ENCODE measurements at places on chromosomes 16 and 17. TPM values are rescaled to one million over a fixed set of nuclear protein-coding genes. Genes with fewer than 3 reads are reported as not detected.

The SNX20 gene
- 5.0 TPM for total RNA-seq

The PRR11 gene
- total RNA-seq: 0.42 TPM

The DOK4 gene
- 22.4 TPM for total RNA-seq

The MARVELD3 gene
- not detected for total RNA-seq

The PRDM7 gene
- total RNA-seq: not detected

The CCL8 gene
- not detected for total RNA-seq

The CYGB gene
- 20.4 TPM for total RNA-seq

The TMEM114 gene
- not detected for total RNA-seq

DNA sequence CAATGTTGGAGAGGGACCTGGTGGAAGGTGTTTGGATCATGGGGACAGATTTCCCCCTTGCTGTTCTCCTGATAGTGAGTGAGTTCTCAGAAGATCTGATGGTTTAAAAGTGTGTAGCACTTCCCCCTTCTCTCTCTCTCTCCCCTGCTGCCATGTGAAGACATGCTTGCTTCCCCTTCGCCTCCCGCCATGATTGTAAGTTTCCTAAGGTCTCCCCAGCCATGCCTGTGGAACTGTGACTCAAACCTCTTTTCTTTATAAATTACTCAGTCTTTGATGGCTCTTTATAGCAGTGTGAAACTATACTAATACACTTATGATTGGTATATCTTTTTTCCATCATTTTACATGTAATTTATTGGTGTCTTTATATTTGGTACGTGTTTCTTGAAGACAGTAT is 13.4 kb downstream of the ADGRG5 start:
- no peak overlapping the region for H3K27ac ChIP-seq
- no peaks in the 10 kb centered on the region for H3K27me3 ChIP-seq
- no peak overlapping the region for H3K4me3 ChIP-seq
- no peaks in the 10 kb centered on the region for H3K4me1 ChIP-seq
- no peaks in the 10 kb centered on the region for H3K36me3 ChIP-seq

GRCh38 chr17:61455324-61456060 is 3.3 kb downstream of the TBX4 start:
- H3K4me3 ChIP-seq: no peak overlapping the region
- H3K36me3 ChIP-seq: no peaks in the 10 kb centered on the region
- no peaks in the 10 kb centered on the region for H3K27me3 ChIP-seq
- no peak for DNase-seq

DNA sequence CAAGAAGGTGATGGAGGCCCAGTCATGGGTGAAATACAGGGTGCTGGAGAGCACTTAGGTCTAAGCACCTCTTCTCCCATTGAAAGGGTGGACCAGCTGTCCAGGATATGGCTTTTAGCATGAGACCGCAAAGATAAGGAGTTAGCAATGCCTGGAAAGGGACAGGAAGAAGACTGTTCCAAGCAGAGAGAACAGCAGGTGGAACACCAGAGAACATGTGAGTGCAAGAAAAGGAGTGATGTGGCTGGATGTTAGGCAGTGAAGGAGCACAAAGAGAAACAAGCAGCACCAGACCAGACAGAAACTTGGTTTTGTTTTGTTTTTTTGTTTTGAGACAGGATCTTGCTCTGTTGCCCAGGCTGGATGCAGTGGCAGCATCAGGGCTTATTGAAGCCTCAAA is 45.4 kb upstream of the CCL1 start:
- H3K27me3 ChIP-seq: no peaks in the 10 kb centered on the region
- H3K4me1 ChIP-seq: no peaks in the 10 kb centered on the region
- no peak overlapping the region for H3K27ac ChIP-seq
- H3K36me3 ChIP-seq: no peaks in the 10 kb centered on the region
- DNase-seq: no peak

DNA sequence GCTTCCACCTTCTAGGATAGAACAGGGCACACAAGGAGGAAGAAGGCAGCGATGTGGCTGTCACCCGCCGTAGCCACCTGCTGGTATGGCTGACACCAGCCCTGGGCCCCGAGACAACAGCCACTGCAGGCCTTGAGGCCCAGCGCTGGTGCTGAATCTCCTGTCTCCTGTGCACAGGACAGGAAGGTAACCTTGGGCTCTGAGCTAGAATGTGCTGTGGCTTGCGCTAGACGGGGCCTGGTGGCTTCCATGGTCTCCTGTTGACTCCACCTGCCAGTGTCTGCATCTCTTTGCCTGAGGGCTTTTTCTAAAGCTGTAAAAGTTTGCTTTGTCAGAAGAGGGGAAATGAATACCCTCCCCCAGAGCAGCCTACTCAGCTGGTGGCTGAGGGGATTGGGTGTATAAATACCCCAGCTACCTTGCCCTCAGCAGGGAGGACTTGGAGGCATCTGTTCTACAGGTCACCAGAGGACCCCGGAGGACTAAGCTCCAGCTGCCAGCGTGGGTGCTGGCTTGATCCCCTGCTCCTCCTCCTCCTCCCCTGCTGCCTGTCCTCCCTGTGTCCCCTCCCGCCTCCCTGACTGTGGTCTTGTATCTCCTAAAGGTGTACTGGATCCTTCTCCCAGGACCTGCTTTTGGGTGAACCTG is 76.1 kb upstream of the SDK2 start:
- peaks cover 11% of the 10 kb centered on the region for H3K4me1 ChIP-seq
- H3K4me3 ChIP-seq: no peak overlapping the region
- H3K27me3 ChIP-seq: no peaks in the 10 kb centered on the region
- no peak overlapping the region for H3K27ac ChIP-seq
- DNase-seq: no peak

GRCh38 chr16:28821874-28822519 is 802 bp upstream of the ATXN2L start:
- H3K27me3 ChIP-seq: no peaks in the 10 kb centered on the region
- H3K27ac ChIP-seq: peak overlapping the region; percentile 99
- peaks cover 19% of the 10 kb centered on the region for H3K36me3 ChIP-seq
- peaks cover 36% of the 10 kb centered on the region for H3K4me1 ChIP-seq
- no peak for DNase-seq
- peak overlapping the region; percentile 94 for H3K4me3 ChIP-seq

DNA sequence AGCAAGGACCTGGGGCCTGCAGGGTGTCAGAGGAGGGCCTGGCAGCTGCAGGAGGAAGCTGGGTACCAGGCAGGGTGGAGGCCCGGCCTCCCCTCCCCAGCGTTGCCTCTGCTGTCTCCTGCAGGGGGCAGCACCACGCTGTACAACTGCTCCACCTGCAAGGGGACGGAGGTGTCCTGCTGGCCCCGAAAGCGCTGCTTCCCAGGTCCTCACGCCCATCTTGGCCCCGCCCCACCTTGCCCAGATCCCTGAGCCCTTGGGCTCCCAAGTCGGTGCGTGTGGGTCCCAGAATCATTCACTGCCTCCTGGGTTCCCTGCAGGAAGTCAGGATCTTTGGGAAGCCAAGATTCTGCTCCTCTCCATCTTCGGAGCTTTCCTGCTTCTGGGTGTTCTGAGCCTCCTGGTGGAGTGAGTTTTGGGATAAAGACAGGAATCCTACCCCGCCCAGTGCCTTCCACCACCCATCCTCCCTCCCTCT is 1.2 kb downstream of the TMEM95 start:
- H3K27ac ChIP-seq: peak overlapping the region; percentile 11
- no peaks in the 10 kb centered on the region for H3K27me3 ChIP-seq
- peak overlapping the region; percentile 23 for H3K4me3 ChIP-seq
- DNase-seq: no peak
- peaks cover 15% of the 10 kb centered on the region for H3K4me1 ChIP-seq

DNA sequence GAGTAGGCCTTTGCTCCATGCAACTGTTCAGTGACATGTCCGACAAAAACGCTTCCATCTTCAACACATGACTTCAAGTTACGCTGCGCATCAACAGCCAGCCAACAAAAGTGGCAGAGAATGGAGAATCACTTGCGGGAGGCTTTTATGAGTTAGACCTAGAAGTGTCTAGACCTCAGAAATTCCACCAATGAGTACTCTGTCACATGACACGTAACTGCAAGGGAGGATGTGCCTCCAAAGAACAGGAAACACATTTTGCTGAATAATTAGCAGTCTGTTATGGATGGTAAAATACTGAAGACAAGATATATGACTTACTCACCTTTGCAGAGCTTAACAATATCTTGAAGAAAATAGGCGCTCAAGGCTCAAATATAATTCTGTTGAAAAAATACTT is 62.1 kb downstream of the MYO1D start:
- peaks cover 5% of the 10 kb centered on the region for H3K4me1 ChIP-seq
- H3K36me3 ChIP-seq: no peaks in the 10 kb centered on the region
- no peak for DNase-seq
- H3K4me3 ChIP-seq: no peak overlapping the region

- H3K4me1 ChIP-seq: peaks cover 98% of the 10 kb centered on the region
- H3K27ac ChIP-seq: peak overlapping the region; percentile 62
- no peaks in the 10 kb centered on the region for H3K27me3 ChIP-seq
- no peak overlapping the region for H3K4me3 ChIP-seq
- DNase-seq: no peak
These were observed 18.8 kb downstream of the TNRC6A start for GRCh38 chr16:24748242-24748641.

DNA sequence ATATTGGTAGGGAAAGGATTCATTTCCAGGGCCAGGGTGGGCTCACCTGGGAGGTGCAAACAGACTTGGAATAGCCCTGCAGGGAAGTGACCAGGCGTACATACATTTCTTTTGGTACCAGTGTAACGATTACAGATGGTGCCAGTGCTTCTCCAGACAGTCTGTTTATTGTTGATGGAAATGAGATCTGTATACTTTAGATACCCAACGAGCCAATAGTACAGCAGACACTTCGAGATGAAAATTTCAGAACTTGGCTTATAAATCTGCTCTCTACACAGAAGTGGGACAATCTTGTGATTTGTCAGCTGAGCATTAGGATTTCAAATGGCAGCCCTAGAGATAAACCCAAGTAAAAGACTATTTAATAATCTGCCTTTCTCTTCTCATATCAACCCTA is 57.9 kb downstream of the HS3ST2 start:
- no peaks in the 10 kb centered on the region for H3K4me1 ChIP-seq
- no peak overlapping the region for H3K4me3 ChIP-seq
- DNase-seq: no peak

DNA sequence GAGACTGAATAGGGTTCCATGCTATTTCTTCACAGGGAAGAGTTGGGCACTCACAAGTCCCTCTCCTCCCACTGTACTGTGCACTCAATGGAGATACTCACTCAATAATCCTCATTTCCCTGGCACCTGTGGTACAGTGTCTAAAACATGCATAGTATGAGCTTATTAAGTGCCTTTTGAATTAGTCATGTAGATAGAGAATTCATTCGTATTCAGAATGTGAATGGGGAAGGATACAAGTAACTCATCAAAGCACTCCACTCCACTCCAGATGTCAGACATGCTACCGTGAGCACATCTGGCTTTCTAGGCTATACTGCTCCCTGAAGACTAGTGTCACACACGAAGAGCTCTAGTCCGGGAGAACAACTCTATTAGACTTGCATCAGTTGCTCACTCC is 6.3 kb downstream of the C17orf75 start:
- H3K4me3 ChIP-seq: no peak overlapping the region
- DNase-seq: no peak
- H3K27ac ChIP-seq: no peak overlapping the region
- peaks cover 53% of the 10 kb centered on the region for H3K36me3 ChIP-seq
- H3K4me1 ChIP-seq: peaks cover under 1% of the 10 kb centered on the region

DNA sequence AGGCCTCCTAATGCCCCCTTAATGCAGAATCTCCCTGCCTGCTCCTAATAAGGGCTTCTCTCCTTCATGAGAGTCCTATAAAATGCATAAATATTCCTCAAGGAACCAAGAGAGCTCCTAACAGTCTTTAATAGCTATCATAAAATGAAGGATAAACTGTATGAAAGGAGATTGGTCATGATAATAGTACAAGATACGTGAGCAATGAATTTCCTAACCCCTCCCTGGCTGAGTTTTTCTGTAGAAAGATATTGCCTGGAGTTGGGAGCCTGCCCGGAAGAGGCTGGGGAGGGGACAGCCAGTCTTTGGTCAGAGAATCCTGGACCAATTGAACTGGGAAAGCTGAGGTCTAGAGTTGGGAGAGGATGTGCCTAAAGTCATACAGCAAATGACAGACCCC is 321.9 kb upstream of the CDH5 start:
- H3K4me1 ChIP-seq: no peaks in the 10 kb centered on the region
- H3K4me3 ChIP-seq: no peak overlapping the region
- no peaks in the 10 kb centered on the region for H3K27me3 ChIP-seq
- no peak for DNase-seq
- H3K36me3 ChIP-seq: no peaks in the 10 kb centered on the region
- no peak overlapping the region for H3K27ac ChIP-seq

GRCh38 chr16:30723725-30724355 is 24.4 kb upstream of the PHKG2 start:
- DNase-seq: no peak
- no peaks in the 10 kb centered on the region for H3K4me1 ChIP-seq
- H3K27me3 ChIP-seq: no peaks in the 10 kb centered on the region
- H3K4me3 ChIP-seq: no peak overlapping the region
- peaks cover 85% of the 10 kb centered on the region for H3K36me3 ChIP-seq

GRCh38 chr17:62716834-62717588 is 89.5 kb downstream of the MRC2 start:
- no peaks in the 10 kb centered on the region for H3K27me3 ChIP-seq
- no peak for DNase-seq
- H3K4me1 ChIP-seq: no peaks in the 10 kb centered on the region
- H3K4me3 ChIP-seq: no peak overlapping the region

GRCh38 chr16:56632848-56633365 is 448 bp downstream of the MT1M start:
- peaks cover 40% of the 10 kb centered on the region for H3K4me1 ChIP-seq
- no peak for DNase-seq
- H3K36me3 ChIP-seq: no peaks in the 10 kb centered on the region

- H3K36me3 ChIP-seq: no peaks in the 10 kb centered on the region
- H3K27me3 ChIP-seq: no peaks in the 10 kb centered on the region
- H3K27ac ChIP-seq: no peak overlapping the region
- no peak for DNase-seq
- H3K4me1 ChIP-seq: no peaks in the 10 kb centered on the region
These were observed 91.4 kb upstream of the DYNLRB2 start for GRCh38 chr16:80449392-80449791.

DNA sequence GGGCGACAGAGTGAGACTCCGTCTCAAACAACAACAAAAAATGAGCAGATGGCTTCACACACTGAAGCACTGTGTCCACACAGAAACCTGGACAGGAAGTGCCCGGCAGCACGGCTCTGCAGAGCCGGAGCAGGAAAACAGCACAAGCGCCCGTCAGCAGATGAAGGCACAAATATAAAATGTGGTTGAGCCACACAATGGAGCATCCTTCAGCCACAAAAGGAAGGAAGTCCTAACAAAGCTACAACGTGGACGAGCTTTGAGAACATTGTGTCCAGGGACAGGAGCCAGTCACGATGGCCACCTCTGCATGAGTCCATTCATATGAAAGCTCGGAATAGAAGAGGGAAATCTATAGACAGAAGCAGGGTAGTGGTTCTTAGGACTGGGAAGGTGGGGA is 15.7 kb downstream of the RHBDF2 start:
- H3K27me3 ChIP-seq: no peaks in the 10 kb centered on the region
- DNase-seq: no peak
- H3K27ac ChIP-seq: peak overlapping the region; percentile 41
- H3K4me3 ChIP-seq: no peak overlapping the region
- no peaks in the 10 kb centered on the region for H3K36me3 ChIP-seq

Measured in esophagus muscularis mucosa (tissue), 4 donors.